ENCODE measurements at places on chromosomes 7 and 10. TPM values are rescaled to one million over a fixed set of nuclear protein-coding genes. Genes with fewer than 3 reads are reported as not detected.

DNA sequence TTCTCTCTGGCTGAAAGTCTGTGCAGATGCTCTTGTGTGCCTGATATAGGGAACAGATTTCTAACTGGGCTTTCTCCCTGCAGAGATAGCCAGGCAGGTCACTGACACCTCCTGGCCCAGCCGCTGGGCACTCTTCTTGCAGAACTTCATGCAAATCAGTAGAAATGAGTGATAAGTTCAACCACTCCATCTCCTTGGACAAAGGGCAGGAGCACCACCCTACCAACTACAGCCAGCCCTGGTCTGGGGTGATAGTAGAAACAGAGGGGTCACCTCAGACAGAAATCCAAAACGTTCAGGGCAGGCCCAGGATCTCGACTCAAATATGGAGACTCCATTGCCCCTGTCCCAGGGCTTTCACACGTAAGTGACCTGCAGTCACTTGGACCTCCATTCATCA, 917.8 kb upstream of the ZNF722 start:
- H3K4me3 ChIP-seq, result no peak overlapping the region
- no peak overlapping the region for H3K27ac ChIP-seq
- no peaks in the 10 kb centered on the region for H3K27me3 ChIP-seq
- H3K4me1 ChIP-seq, result no peaks in the 10 kb centered on the region

DNA sequence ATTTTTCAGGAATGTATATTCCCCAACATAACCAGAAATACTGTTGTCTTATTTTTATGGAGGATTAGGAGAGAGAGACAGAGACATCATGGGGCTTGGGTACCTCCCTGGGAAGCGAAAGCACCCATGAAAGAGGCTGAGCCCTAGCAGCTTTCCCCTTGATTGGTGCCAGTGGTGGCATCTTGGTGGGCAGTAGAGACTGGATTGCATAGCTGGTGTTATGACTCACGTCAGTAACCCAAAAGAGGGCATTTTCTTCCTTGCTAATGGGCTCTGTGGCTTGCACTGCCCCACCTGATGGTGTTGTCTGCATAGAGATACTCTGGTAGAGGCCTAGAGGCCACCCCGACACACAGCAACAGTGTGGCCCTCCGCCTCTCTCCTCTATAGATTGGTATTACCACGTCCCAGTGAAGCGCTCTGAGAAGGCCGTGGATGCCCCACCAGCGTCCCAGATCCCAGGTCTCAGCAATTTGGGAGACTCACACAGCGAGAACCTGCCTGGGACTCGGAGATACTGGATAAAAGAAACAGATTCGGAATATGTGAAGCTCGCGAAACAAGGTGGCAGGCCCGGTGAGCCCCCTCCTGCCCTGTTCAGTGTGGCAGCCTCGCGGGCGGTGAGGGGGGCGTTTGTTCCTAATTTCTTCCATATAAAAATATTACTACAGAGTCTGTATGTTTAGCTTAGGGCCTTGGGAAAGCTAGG, 5.8 kb downstream of the C7orf57 start:
- peaks cover 5% of the 10 kb centered on the region for H3K27me3 ChIP-seq
- no peak for DNase-seq
- no peak overlapping the region for H3K27ac ChIP-seq
- peaks cover 3% of the 10 kb centered on the region for H3K4me1 ChIP-seq

DNA sequence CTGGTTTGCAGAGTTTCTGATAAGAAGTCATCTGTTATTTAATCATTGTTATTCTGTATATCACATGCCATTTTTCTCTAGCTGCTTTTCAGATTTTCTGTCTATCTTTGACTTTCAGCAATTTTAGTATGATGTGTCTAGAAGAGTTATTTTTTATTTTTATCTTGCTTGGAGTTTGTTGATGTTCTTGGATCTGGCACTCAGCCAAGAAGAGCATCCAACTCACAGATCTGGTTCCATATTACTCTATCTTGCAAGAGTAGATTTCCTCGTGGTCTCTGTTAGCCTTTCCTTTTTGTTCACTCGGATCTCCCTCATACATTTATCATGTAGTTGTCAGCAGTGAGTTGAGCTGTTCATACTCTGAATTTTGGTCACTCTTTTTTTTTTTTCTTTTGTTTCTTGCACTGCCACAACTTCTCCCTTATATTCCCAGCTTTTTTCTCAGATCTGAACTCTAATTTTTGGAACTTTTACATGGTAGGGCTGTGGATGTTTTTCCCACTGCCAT, 54.8 kb upstream of the CALCR start:
- no peak overlapping the region for H3K27ac ChIP-seq
- no peaks in the 10 kb centered on the region for H3K36me3 ChIP-seq
- DNase-seq, result no peak
- H3K4me3 ChIP-seq, result no peak overlapping the region

DNA sequence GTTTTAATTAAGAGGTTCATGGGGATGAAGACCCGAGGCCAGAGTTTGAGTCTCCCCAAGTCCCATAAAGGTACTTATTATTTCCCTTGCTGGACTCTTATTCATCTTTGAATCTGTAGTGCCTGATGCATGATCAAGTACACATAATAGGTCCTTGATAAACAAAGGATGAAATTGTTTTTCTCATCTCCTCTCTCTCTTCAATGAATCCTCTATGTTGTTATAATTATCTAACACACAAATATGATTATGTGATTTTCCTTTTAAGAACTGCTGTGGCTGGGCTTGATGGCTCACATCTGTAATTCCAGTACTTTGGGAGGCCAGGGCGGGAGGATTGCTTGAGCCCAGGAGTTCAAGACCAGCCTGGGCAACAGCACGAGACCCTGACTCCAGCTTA, 117.7 kb downstream of the BAMBI start:
- no peak for DNase-seq
- H3K4me3 ChIP-seq, result no peak overlapping the region
- H3K36me3 ChIP-seq, result no peaks in the 10 kb centered on the region
- no peaks in the 10 kb centered on the region for H3K27me3 ChIP-seq
- peaks cover 8% of the 10 kb centered on the region for H3K4me1 ChIP-seq

DNA sequence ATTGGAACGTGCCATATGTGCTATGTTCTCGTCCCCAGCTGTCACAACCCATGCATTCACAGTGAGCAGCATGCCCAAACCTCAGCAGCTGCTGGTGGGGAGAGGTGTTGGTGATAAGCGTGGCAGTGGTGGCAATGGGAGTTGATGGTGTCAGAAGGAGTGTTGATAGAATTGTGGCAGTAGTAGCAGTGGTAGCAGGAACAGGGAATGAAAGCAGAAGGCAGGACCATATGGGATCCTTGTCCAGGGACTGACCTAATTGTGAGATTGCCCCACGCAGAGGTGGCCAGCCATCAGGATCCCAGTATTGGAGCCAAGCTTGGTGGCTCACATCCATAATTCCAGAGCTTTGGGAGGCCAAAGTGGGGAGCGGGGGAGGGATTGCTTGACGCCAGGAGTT, 276.3 kb downstream of the GALNT17 start:
- H3K36me3 ChIP-seq, result no peaks in the 10 kb centered on the region
- H3K4me1 ChIP-seq, result no peaks in the 10 kb centered on the region

GRCh38 chr7:152128741-152129461, 103.4 kb downstream of the GALNT11 start:
- no peak overlapping the region for H3K4me3 ChIP-seq
- H3K27ac ChIP-seq, result no peak overlapping the region
- H3K4me1 ChIP-seq, result no peaks in the 10 kb centered on the region
- no peaks in the 10 kb centered on the region for H3K36me3 ChIP-seq
- DNase-seq, result no peak
- H3K27me3 ChIP-seq, result no peaks in the 10 kb centered on the region

DNA sequence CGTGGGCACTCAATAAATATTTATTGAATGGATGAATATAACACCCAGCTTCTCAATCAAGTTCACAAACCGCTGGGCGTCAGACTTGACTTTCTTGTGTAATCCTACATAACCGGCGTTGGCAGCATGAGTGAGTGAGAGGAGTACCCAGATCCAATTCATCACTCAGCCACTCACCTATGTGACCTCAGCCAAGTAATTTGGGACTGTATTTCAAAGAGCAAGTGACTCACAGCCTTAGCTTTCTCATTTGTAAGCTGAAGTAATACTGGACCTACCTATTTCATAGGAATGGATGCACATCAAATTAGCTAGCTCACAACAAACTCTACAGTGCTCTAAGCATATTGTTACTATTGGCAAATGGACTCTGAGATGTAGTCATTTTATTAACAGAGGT, 53.8 kb upstream of the FAM204A start:
- DNase-seq, result no peak
- H3K4me3 ChIP-seq, result no peak overlapping the region
- no peak overlapping the region for H3K27ac ChIP-seq

DNA sequence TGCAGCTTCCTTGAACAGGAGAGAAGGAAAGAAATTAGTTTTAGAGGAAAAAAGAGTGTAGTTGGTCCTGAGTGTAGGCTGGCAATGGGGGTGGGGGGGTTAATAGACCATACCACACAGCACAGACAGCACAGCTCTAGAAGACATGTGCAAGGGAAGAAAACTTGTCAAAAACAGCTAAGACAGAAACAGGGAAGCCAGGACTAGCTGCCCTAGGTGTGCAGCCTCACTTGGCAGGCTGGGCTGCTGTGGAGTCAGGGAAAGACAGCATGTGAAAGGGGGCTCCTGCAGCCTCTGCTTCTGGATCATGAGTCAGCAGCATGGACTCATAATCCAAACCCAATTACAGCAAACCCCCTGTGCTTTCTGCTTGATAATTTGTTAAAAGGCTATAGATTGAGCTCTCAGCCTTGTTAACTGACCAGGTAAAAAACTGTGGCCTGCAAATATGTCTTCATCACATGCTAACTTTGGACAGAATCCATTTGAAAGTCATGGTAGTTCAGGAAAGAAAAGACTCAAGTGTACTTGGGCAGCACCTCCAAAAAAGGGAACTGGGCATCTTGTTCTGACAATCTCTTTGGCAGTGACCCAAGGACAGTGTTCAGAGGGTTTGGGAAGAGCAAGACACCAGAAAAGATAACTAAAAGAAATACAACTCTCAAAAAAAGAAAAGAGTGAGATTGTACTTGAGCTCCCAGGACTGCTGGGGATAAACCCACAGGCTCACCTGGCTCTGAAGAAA, 142.2 kb upstream of the VWC2 start:
- no peaks in the 10 kb centered on the region for H3K4me1 ChIP-seq
- no peak overlapping the region for H3K4me3 ChIP-seq
- H3K36me3 ChIP-seq, result no peaks in the 10 kb centered on the region
- H3K27ac ChIP-seq, result no peak overlapping the region
- no peak for DNase-seq

DNA sequence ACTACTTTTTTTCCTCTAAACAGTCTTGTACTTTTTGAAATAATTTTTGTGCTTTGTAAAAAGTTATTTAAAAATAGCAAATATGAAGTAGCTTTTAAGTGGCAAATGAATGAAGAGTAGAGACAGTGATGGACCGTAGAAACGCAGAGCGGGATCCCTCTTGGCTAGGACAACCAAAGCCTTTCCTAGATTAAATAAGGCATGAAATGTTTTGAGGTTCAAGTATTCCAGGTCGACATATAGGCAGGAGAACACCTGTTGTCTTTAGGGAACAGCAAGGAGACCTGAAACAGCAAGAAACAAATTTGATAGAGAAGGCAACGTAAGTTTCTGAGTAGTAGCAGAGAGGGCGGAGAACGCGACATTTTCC, 662 bp upstream of the PPRC1 start:
- no peaks in the 10 kb centered on the region for H3K36me3 ChIP-seq
- H3K27me3 ChIP-seq, result no peaks in the 10 kb centered on the region
- no peak overlapping the region for H3K4me3 ChIP-seq
- no peak for DNase-seq
- peaks cover 28% of the 10 kb centered on the region for H3K4me1 ChIP-seq

GRCh38 chr10:90319188-90319914, 538.5 kb downstream of the HTR7 start:
- no peaks in the 10 kb centered on the region for H3K4me1 ChIP-seq
- no peaks in the 10 kb centered on the region for H3K36me3 ChIP-seq
- H3K27ac ChIP-seq, result no peak overlapping the region
- H3K27me3 ChIP-seq, result no peaks in the 10 kb centered on the region

GRCh38 chr10:35447693-35448407, 111.5 kb downstream of the CCNY start:
- no peaks in the 10 kb centered on the region for H3K36me3 ChIP-seq
- H3K4me3 ChIP-seq, result no peak overlapping the region
- DNase-seq, result peak; percentile 49

- no peak overlapping the region for H3K4me3 ChIP-seq
- no peaks in the 10 kb centered on the region for H3K4me1 ChIP-seq
- DNase-seq, result no peak
- H3K36me3 ChIP-seq, result no peaks in the 10 kb centered on the region
- H3K27me3 ChIP-seq, result no peaks in the 10 kb centered on the region
Observed at GRCh38 chr10:21368022-21368582, 157.4 kb downstream of the SKIDA1 start.

GRCh38 chr10:114019226-114019625, 24.4 kb upstream of the ADRB1 start:
- no peak overlapping the region for H3K27ac ChIP-seq
- H3K27me3 ChIP-seq, result no peaks in the 10 kb centered on the region

DNA sequence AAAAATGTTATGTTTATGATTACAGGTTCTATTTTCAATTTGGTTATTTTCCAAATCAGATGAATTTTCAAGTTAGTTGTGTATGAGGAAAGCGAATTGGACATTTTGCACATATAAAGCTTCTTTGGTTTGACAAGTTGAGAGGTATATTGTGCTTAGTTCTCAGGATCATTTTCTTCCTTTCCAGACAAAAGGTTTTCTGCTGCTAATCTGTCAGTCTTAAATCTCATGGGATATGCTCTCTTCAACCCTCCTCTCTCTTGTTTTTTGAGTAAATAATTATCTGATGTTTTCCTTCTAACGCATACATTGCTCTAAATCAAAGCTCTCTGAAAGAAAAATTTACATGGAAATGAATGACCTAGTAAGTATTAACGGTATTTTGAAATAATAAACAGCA, 77.9 kb downstream of the PPP1R3A start:
- no peaks in the 10 kb centered on the region for H3K4me1 ChIP-seq
- DNase-seq, result no peak
- no peak overlapping the region for H3K27ac ChIP-seq

- H3K27me3 ChIP-seq, result no peaks in the 10 kb centered on the region
- no peak overlapping the region for H3K27ac ChIP-seq
- H3K36me3 ChIP-seq, result no peaks in the 10 kb centered on the region
- H3K4me3 ChIP-seq, result no peak overlapping the region
Observed at GRCh38 chr10:133169173-133169947, 9.3 kb downstream of the KNDC1 start.

- no peak overlapping the region for H3K4me3 ChIP-seq
- DNase-seq, result no peak
- no peaks in the 10 kb centered on the region for H3K36me3 ChIP-seq
- H3K4me1 ChIP-seq, result no peaks in the 10 kb centered on the region
- no peak overlapping the region for H3K27ac ChIP-seq
Observed at GRCh38 chr10:4006051-4006450, 221.0 kb upstream of the KLF6 start.

GRCh38 chr10:5888351-5888750, 1.3 kb downstream of the ANKRD16 start:
- no peak overlapping the region for H3K27ac ChIP-seq
- no peaks in the 10 kb centered on the region for H3K27me3 ChIP-seq
- H3K36me3 ChIP-seq, result no peaks in the 10 kb centered on the region
- DNase-seq, result peak; percentile 21
- peaks cover 59% of the 10 kb centered on the region for H3K4me1 ChIP-seq

The TSPAN33 gene
- 17.1 TPM for total RNA-seq

The GBF1 gene
- total RNA-seq, result 24.1 TPM

The CPA4 gene
- 10.2 TPM for total RNA-seq

The UROS gene
- total RNA-seq, result 31.4 TPM

The UPK3B gene
- total RNA-seq, result 7.3 TPM

The PROSER2 gene
- 58.3 TPM for total RNA-seq

The RARRES2 gene
- total RNA-seq, result 245 TPM

The NKX1-2 gene
- not detected for total RNA-seq

The XPNPEP1 gene
- total RNA-seq, result 104 TPM

The TMEM225B gene
- total RNA-seq, result 0.52 TPM

The ARHGAP22 gene
- total RNA-seq, result 4.6 TPM

The DNAJC1 gene
- 45.7 TPM for total RNA-seq

The SLC13A4 gene
- not detected for total RNA-seq
